ENCODE measurements at places on chromosomes 7 and 10. TPM values are rescaled to one million over a fixed set of nuclear protein-coding genes. Genes with fewer than 3 reads are reported as not detected.

LRGUK gene
- 0.88 TPM for total RNA-seq

DNA sequence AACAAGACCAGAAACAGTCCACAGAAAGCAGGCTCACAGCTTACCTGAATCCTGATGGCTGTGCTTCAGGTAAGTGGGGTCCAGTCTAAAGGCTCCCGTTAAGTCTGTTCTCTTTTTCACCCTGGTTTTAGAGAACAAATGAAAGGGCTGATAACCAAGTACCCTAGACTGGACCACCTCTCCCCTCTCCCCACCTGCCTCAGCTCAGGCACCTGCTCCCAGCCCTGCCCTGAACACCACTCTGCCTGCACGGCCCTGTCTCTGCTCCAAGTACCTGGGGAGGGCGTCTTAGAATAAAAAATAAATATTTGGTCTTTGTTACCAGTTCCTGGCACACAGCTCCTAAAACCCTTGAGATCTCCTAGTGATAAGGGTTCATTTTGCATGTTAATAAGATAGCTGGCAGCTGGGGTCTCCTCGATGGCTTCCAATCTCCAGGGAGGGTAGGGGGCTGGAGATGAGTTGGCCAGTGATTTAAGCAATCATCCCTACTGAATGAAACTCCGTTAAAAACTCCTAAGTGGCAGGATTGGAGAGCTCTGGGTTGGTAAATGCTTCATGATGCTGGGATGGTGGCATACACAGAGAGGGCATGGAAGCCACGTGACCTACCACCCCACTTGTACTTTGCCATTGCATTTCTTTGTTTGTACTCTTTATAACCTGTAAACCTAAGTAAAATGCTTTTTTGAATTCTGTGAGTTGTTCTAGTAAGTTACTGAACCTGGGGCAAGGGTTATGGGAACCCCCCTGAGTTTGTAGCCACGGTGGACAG lies 29.8 kb upstream of the FIGNL1 start:
- DNase-seq = no peak

DNA sequence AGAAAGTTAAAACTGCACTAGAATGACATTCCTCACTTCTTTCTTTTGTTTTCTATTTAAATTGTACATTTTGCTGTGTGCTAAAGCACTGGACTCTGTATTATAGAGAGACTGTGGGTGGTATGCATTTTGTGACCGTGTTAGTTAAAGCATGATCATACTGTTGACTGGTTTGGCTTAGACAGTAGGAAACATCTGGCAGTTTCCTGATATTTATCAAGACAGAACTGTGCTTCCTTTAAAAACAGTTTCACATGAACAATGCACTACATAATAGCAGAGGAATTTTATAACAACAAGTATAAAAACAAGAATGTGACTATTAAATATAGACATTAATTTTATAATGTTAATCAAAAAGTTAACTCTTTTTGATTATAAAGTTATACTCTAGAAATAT lies 23.1 kb downstream of the GNG11 start:
- DNase-seq = no peak

DNA sequence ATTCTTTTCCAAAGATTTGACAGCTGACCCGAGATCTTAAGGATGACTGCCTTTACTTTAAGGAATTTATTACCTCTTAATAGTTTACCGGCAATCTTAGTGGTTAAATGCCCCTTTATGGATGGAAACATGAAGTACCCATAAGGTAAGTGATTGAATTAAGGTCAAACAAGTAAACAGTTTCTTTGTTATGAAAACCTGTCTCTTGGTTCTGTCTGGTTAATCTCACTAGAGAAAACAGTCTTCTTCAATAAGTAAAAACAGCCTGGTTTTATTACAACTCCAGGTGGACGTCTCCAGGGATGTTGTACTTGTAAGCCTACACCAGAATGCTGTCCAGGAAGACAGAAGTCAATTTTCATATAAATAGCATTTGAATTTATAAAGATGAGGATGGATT lies 161.8 kb upstream of the MTPN start:
- no peak for DNase-seq

DNA sequence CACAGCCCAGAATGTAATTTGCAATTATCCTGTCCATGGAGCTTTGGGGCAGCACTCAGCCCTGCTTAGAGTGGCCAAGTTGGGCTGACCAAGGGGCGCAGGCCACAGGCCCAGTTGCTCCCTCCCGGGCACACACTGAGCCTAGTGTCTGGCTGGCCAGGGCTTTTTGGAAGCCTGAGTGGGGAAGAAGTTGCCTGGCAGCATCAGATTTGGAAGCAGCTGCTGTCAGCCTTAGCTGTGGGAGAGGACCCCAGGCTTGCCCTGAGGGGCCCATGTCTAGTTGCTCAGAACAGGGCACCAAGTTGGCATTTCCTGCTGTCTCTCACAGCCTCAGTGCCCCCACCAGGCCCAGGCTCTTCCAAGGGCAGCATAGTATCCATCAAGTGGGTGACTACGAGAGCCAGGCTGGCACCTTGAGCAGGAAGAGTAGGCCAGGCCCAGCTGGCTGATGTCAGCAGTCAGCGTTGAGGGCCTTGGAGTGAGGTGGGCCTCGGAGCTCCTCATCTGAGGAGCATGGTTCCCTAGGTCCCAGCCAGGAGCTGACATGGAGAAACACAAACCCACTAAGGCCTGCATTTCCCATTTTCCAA lies 14.4 kb downstream of the ANTXRL start:
- peak; percentile 53 for DNase-seq

DNA sequence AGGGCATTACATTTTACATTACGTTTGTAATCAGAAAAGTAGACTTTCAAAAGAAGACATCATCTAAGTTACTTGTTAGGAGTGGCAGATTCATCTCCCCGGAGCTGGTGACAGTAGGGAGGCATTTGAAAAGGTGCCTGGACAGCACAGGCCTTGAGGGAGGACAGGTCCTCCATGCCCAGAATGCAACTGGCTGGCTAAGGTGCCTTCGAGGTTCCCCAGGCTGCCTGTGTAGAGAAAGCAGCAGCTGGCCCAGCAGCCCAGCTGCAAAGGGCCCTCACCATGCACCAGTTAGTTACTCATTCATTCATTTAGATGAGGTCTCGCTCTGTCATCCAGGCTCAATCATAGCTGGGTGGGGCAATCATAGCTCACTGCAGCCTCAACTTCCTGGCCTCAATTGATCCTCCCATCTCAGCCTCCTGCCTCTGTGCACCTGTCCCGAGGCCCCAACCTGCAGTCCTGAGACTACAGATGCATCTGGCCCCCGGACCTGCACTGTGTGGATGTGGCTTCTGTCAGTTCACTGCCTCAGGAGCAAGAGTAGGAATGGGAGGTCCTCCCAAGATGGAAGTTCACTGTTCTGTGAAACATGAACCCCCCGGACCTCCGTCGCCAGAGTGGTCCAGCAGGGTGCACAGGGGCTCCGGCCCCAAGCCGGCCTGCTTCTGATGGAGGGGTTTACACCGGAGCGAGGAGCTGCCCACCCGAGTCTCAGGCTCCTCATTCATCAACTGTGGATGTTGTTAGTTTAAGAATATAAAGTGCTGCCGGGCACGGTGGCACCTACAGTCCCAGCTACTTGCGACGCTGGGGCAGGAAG lies 36.6 kb downstream of the PRKAG2 start:
- DNase-seq = no peak

UPF2 gene
- 15.0 TPM for total RNA-seq

CALHM1 gene
- total RNA-seq = not detected

Measured in osteoblast (primary cell).